Transverse colon (tissue), 4 donors: ENCODE measurements at places on chromosomes 7 and 10. TPM values are rescaled to one million over a fixed set of nuclear protein-coding genes. Genes with fewer than 3 reads are reported as not detected.

DNA sequence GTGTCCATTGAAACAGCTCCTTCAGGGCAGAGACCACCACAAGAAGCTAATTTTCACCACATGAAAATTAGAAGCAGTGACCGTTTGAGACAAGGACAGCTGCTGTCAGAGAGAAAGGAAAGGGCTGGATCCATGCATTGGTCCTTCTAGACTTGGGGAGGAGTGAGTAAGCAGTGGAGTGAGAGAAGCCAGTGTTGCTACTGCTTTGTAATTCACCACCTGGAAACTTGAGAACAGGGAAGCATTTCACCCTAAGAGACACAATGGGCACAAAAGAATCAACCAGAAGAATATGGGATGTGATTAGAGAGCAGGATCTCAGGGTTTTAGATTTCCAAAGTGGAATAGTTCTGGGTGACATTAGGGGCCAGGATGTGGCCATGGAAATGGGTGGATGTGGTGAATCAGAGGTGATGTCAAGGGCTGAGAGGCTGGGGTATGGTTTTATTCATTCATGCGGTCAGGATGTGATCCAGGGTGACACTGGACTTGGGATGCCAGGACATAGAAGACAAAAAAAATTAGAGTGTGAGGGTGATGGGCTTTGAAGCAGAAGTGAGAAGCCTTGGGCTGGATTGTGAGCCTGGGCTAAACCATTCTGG is 61.6 kb downstream of the DENND11 start:
- no peak for DNase-seq

NME8 gene
- total RNA-seq, result not detected

DNA sequence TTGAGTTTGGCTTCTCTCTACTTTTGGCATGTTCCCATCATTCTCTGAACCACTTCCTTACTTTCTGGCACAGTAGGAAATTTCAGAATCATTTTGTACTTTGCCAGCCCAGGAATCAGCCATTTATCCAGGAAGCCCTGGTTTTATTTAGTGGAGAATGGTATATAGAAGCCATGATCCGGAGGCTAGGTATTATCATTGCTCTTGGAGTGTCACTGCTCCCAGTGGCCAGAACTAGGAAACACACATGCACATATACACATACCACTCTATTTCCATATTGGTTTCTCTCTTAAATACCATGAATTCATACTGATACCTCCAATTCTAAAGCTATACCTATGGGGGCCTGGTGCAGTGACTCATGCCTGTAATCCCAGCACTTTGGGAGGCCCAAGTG is 36.3 kb downstream of the SUFU start:
- no peak for DNase-seq

TSPAN15 gene
- 152 TPM for total RNA-seq

- no peak for DNase-seq
Measured at GRCh38 chr10:677038-677437, 12.4 kb downstream of the DIP2C start.

RET gene
- total RNA-seq, result 1.6 TPM

CALCR gene
- not detected for total RNA-seq
